ENCODE measurements at places on chromosomes 3 and 15.

GRCh38 chr3:177451864-177452830 is 254.9 kb upstream of the TBL1XR1 start:
- DNase-seq = peak; percentile 79

GRCh38 chr3:31960793-31961431 is 20.1 kb downstream of the OSBPL10 start:
- DNase-seq = no peak

DNA sequence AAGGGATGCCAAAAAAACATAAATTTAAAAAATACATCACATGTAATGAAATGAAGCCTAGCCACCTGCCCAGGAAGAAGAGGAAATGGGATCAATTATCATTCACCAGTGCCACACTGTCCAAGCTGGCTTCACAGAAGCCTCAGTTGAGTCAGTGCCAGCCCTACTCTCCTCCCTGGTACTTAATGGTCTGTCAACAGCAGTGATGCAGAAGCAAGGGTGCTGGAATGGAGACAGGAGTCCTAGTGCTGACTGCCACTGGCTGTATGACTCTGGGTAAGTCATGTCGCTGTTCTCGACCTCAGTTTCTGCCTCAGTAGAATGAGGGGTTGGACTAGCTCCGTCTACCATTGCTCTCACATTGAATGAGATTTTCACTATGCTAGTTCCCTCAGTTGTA is 78.5 kb upstream of the LARS2 start:
- DNase-seq = no peak

GRCh38 chr3:9951962-9952805 is at the start of gene PRRT3:
Gene PRRT3, minus strand, starts transcription at chr3:9952408. Its CDS starts 2,293 bp downstream, at chr3:9950115.
- no peak for DNase-seq

GRCh38 chr3:47950453-47951169 is 65.6 kb downstream of the MAP4 start:
- DNase-seq = no peak

DNA sequence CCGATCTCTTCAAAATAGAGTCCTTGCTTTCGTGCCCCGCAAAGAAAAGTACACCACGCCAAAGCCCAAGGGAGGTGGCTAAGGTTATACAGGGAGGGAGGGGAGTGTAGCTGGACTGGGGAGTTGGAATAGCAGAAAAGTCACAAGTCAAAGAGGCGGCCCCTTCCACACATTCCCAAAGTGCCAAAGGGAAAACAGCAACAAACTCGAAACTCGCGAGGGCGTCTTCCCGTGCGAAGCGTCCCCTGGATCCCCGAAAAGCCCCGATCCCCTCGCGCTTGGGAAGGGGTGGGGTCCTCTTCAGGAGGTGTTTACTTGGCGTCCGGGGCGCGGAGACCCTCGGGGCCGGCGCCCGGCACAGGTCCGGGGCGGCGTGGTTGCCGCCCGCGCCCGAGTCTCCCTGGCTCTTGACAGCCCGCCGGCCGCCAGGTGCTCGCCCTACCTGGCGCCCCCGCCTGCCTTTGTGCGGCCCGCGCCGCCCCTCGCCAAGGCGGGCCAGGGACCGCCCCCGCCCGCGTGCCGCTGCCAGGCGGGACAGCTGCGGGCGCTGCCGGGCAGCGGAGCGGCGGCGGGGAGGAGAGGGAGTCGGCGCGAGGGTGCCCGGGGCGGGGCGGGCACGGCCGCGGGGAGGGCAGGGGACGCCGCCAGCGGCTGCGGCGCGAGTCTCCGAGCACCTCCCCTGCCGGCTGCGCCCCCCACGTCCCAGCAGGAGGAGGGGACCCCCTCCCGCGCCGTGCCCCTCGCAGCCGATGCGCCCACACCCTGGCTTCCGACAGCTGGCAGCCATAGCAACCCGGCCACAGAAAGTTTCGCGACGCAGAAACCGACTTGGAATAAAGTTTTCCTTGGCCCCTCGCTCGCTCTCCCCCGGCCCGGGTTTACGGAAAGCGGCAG is 966 bp downstream of the MYO1E start:
- peak; percentile 27 for DNase-seq

DNA sequence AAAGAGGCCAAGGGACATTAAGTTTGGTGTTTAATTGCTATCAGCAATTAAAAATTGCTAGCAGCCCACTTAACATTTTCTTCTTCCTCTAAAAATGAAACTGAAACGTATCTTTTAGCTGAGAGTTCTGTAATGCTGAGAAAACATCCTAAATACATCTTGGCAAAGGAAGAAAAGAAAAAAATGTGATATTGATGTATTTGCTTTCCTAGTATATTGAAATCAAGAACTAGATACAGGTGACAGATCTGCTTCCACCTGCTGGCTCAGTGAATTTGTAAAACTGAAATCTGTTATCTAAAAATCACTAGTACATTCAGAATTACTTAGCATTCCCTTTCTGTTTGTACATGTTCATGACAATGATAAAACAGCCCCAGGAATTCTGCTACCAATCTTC is 283.2 kb downstream of the ZBTB20 start:
- DNase-seq = peak; percentile 18

DNA sequence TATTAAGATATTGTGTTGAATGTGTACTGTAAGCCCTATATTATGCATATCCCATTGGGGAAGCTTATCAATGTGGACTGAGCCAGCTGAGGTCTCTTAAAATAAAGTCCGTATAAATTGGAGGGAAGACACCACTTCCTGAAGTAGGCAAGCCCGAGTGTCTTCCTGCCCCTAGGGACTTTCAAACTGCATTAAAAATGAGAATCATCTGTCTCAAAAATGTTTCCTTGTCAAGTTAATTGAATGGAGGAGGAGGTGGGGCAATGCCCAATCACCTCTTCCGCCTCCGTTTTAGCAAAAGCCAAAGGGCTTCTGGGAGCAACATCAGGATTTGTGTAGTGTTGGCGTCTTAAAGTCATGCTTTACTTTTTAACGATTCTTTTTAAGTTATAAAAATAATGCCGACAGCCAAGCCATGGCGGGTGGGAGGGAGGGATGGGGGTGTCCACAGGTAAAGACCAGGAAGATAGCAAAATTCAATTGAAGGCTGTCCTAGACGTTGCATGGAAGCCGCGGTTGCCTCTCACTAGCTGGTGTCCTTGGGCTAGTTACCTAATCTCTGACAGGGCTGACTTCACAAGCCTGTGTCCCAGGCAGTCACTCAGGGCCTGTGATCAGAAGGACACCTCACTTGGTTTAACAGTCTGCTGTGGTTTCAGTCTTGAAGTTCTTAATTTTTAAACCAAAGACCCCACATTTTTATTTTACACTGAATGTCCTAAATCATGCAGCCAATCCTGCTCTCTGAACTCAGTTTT is 524.9 kb upstream of the PROK2 start:
- DNase-seq = no peak

- no peak for DNase-seq
Observed at GRCh38 chr3:124635169-124635539, 95.1 kb upstream of the UMPS start.

DNA sequence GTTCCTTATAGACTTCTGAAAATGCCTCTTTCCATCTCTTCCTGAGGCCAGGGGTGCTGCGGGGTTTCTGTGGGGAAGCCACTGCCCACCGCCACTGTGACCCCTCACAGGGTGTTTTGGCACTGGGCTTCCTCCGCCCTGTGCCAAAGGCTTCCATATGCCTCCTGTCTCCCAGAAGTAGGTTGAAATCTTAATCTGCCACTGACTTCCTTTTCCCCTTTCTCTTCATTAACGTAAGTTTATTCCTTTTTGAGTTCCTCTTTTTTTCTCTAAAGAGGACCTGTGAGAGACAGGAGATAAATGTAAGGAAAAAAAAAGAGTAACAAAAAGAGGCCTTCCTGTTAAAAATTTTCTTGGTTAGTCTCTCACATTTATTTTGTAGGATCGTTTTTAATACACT is 220.5 kb downstream of the CTNNB1 start:
- no peak for DNase-seq

DNA sequence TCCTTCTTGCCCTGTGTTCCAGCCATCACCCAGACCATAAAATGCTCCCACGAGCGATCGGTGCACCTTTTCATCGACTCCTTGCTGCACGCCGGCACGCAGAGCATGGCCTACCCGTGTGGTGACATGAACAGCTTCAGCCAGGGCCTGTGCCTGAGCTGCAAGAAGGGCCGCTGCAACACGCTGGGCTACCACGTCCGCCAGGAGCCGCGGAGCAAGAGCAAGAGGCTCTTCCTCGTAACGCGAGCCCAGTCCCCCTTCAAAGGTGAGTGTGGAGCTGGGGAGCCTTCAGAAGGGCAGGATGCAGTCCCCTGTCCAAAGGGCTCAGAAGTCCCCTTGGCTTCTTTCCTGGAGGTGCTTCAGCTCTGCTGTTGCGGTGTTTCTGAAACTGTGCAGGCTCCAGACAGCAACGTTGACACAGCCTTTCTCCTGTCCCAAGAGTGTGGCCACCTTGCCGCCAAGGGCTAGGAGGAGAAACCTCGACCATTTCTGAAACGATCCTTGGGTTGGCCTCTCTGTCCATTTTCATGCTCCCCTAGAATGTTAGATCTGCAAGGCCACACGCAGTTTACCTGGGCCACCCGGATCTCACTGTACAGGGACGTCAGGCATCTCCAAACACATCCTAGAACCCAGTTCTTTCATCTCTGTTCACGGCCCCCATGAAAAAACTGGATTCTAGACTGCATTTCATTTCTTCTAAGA is 116.7 kb downstream of the LIPC start:
- DNase-seq = no peak

DNA sequence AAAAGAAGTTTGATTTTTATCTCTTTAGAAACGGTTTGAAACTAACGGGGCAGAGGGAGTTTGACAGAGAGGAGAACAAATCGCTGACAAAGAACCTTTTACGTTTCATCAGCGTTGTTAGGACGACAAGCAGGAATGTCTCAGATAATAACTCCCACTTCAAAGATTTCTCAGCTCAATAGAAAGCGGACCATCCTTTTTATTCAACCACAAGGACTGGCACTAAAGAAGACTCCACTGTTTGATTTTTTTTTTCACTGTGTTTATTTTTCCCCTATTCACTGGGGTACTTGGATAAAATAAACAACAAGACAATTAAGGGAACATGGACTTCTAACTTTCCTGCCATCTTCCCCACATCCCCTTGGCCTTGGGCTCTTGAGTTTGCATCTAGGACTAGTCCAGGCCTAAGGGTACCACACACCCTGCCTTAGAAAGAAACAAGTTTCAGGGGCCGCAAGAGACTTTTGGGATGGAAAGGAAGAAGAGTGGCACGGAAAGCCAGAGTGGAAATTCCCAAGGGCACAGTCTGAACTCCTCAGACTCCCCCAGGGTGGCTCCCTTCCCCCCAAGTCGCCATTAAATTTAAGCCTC is 19.0 kb downstream of the ZIC4 start:
- DNase-seq = no peak

- peak; percentile 21 for DNase-seq
Observed at GRCh38 chr3:181610973-181611265, 100.8 kb upstream of the SOX2 start.

DNA sequence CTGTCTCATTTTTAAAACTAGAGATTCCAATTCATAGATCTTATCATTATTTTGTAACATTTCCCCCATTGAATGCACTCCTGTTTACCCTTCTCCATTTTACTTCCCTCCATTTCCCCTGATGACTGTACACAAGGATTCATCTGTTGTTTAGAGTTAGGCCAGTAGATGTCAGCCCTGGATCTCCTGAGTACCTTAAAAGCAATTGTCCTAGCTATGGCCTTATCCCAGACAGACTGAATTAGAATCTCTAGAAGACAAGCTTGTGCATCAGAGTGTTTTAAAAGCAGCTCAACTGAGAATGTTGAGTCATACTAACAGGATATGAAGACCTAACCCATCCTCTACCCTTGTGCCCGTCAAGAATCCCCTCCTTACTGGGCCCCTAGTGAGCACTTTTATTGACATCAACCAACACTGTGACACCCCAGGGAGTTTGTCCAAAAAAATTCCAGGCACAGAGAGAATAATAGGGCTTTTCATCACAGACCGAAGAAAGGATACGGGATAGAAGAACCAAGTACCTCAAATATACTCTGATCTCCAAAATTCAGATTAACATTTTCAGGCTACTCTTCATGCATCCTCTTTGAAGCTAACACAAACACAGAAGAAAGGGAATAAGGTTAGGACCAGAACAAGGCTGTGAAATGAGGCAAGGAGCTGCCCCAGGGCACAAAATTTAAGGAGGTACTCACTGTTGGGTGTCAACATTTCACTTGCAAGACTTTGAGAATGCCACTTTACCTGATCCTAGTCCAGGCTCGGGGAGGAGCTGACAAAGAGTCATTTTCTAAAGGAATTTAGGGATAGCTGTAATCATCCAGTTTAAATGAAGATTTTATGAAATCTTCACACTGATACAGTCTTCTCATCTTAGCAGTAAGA is 17.1 kb downstream of the ZBED2 start:
- DNase-seq = peak; percentile 25

GRCh38 chr3:131630097-131630496 is 127.3 kb upstream of the MRPL3 start:
- DNase-seq = no peak

GRCh38 chr3:124636863-124637296 is 93.4 kb upstream of the UMPS start:
- no peak for DNase-seq

DNA sequence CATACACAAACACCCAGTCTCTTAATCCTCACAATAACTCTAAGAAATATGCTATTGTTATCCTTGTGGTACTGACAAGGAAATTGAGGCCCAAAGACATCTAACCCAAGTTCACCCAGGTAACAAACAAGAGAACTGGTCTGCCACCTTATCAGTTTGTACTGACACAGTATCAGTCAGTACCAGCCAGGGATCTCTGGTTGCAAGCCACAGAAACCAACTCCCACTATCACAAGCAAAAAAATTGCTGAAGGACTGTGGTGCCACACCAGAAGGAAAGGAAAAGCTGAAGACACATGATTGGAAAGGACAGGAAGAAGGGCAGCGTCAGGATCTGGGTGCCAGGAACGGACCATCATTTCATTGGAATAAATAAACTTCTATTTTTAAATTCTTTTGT is 63.8 kb upstream of the GLCE start:
- no peak for DNase-seq

DNA sequence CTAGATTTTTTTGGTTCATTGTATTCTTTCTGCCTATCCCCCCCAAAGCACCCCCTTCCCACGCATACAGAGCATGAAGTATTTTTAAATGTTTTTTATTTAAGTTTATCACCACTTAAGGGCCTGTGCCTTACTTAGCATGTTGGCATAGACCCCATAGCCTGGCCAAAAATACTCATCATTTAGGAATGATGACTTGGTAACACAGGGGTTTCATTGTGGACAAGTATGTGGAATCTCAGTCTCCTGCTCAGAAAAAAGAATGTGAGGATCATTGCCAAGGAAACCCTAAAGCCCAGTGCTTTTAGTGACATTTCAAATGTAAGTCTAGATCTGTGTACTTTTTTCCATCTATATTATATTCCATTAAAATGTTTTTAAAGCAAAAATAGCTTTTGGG is 146.3 kb downstream of the ALCAM start:
- DNase-seq = no peak

DNA sequence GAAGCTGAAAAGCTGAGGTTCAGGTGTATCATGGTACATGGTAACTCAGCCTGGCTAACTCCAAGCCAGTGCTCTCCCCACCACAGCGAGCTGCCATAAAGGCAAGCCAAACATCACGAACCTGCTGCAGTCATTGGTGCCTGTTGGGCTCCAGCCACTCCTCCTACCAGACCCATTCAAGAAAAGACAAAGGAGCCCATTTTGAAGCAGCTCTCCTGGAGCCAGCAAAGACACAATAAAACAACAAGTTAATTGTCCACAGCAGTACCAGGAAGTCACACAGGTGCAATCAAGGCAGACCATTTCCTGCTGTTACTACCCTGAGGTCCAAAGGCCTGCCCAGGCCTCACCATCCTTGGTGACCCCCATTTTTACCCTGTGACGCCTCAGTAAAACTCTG is 77.6 kb downstream of the DAPK2 start:
- DNase-seq = no peak

GRCh38 chr3:69439643-69440270 is 53.9 kb upstream of the FRMD4B start:
- DNase-seq = peak; percentile 61
